ENCODE measurements at places on chromosomes 3 and 15. TPM values are rescaled to one million over a fixed set of nuclear protein-coding genes. Genes with fewer than 3 reads are reported as not detected.

- no peak for DNase-seq
Observed at GRCh38 chr15:91945385-91945784, 91.9 kb downstream of the SLCO3A1 start.

DNA sequence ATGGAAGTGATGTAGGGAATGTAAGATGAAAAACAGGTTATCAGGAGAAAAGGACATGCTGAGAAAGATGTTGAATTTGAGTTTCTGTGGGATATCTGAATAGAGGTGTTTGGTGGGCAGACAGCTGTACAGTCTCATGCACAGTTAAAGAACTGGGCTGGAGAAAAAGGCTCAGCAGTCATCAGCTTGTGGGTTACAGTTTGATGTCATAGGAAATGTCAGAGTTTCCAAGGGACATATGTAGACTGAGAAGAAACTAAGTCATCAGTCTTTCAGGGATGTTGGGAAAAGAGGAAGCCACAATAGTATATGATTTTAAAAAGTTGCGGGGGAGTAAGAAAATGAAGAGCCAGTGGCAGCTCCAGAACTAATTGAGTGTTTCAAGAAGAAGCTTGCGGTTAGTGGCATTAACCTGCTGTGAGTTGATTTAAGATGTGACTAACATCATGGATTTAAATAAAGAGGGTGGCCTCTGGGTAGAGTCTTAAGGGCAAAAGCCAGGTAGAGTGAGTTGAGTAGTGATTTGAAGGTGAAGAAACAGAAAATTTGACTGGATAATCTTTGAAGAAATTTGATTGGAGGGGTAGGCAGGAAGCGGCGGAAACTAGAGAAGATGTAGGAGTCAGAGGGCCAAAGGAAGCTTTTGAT, 24.6 kb downstream of the GORASP1 start:
- DNase-seq, result no peak

DNA sequence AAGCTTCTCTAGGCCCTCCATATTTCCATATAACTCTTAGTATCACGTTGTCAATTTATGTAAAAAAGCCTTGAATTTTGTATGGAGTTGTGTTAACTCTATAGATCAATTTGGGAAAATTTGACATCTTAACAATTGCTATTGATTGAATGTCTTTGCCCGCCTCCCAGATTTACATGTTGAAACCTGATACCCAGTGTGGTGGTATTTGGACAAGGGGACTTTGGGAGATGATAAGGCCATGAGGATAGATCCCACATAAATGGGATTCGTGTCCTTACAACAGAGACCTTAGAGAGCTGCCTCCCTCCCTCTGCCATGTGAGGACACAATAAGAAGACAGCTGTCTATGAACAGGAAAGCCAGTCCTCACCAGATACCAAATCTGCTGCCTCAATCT, 21.1 kb upstream of the TNK2 start:
- no peak for DNase-seq

DNA sequence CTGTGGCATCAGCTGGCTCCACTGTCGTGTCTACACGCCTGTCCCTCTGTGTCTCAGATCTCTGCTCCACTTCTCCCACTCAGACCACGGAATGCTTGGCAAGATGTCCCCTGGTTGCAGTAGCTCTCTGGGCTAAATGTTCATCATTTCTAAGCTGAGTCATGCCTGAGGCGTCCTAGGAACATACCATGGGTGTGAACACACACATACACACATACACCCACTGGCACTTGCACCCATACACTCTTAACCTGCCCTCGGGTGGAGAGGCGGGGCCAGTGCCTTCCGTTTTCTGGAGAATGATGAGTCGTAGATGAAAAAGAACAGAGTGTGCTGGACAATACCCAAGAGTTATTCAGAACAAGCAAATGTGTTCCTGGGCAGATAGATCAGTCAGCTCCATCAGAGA, 72.4 kb downstream of the SENP2 start:
- DNase-seq, result peak; percentile 44

DNA sequence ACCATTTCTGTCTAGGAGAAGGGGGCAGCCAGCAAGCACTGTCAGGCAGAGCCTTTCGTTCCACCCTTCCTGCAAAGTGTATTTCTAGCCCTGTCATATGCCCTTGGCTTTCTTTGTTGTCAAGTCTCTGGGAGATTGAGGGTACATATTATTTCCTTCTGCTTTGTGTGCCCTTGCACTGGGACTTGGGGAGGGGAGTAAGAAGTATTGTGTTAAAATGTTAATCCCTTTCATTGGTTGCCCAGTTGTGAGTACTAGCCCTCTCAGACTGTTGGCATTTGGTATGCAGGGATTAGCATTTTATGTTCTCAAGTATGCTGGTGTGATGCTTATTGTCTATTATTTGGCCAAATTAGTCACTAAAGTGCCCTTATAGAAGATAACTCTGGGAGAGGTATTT, 63.9 kb downstream of the RBM6 start:
- no peak for DNase-seq

DNA sequence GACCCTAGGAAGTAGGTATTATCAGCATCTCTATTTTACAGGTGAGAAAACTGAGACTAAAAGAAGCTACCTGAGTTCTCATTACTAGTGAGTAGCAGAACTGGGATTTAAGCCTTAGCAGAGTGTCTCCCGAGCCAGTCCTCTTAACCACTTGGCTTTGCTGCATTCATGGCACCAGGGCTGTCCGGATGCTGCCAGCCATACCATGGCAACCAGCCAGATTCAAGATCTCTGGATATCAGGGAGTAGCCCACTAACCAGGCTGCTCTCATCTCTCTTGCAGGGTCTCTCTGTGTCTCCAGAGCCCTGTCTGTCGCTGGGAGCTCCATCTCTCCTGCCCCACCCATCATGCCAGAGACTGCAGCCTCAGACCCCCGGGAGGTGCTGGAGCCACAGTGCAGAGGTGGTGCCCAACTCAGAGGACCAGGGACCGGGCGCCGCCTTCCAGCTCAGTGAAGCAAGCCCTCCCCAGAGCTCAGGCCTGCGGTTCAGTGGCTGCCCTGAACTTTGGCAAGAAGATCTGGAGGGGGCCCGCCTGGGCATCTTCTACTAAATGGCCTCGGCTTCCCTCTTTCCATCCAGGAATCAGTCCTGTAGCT, 1.7 kb downstream of the MESP2 start:
- no peak for DNase-seq

DNA sequence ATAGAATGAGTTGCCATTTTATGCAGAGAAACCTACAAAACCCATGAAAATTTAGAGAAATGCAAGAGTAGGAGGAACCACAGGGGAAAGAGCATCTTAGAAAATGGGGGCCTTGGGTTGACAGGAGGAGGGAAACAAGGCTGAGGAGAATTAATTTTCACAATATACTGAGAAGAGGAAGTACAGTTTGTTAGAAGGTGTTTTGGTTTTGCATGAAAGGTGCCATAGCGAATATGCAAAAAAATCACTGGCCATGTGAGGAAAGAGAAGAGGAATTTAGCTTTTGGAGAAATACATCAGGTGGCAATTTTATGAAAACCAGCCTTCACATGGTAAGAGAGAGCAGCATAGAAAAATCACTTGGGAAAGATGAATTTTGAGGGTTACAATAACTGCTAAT, 413.9 kb upstream of the C2CD4B start:
- DNase-seq, result no peak

- DNase-seq, result no peak
Observed at GRCh38 chr3:71629711-71630110, 46.2 kb upstream of the FOXP1 start.

DNA sequence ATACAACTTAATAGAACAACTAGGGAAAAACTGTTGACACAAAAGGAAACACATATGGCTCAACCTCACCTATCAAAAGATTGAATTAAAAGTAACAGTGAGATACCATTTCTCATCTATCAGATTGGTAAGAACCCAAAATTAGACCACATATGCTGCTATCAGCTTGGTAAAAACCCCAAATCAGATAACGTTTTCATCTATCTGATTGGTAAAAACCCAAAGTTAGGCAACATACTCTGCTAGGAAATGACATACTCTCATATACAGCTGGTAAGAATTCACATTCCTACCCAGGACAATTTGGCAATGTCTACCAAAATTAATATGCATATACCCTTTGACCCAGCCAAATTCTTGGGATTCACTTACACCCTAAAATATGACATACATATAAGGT, 26.3 kb downstream of the NRG4 start:
- DNase-seq, result no peak

DNA sequence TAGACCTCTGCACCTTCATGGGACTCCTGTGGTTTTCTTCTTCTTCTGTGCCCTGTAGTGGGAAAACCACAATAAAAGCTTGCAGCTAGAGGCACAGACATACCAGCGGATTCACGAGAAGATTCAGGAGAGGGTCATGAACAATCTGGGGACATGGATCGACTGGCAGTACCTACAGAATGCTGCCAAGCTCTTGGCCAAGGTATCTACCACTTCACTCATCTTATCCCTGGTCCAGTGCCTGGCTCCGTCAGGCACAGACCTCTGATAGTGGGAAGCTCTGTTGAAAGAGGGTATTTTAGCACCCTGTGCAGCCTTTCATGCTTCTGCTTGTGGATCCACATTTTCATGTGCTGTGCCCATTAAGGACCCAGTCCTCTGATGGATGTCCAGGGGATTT, 9.7 kb upstream of the P4HTM start:
- no peak for DNase-seq

- DNase-seq, result no peak
Observed at GRCh38 chr15:35777061-35777460, 231.1 kb upstream of the DPH6 start.

DNA sequence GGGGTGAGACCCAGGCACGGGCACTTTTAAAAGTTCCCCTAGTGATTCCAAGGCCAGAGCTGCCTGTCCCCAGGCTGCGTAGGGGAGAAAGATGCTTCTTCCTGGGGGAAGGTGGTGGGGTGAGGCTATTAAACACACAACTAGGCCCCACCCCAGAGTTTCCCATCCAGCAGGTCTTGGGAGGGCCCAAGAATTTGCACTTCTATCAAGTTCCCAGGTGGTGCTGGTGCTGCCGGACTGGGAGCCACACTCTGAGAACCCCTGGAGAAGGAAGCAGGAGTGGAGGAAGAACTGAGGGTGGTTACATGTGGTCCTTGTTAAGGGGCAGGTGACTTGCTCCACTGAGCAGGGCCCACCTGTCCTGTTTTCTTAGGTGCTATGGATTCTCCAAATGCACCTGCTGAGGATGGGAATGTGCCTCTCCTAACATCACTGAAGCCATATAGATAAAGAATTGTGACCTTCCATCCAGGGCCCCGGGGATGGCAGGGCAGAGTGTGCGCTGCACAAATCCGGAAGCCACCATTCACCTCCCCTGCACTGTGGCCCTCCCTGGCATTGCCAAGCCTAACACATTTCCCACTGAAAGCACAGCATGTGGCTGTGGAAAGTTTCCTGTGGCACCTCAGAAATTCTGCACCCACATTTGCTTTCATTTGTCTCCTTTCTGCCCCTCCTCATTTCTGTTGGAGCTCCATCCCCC, 111.5 kb upstream of the MEF2A start:
- DNase-seq, result no peak

GRCh38 chr15:49190586-49190985, 20.5 kb downstream of the GALK2 start:
- DNase-seq, result no peak

- no peak for DNase-seq
Observed at GRCh38 chr3:134839422-134839821, 44.4 kb downstream of the EPHB1 start.

DNA sequence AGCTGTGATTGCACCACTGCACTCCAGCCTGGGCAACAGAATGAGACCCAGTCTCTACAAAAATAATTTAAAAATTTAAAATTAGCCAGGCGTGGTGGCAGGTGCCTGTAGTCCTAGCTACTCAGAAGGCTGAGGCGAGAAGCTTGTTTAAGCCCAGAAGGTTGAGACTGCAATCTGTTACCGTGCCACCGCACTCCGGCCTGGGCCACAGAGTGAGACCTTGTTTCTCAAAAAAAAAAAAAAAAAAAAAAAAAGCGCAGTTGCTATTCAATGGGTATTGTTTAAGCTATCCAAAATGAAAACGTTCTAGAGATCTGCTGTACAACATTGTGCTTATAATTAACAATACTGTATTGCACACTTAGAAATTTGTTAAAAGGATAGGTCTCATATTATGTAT, 24.0 kb downstream of the ZNF148 start:
- no peak for DNase-seq

- no peak for DNase-seq
Observed at GRCh38 chr15:99954361-99955180, 221.3 kb upstream of the LYSMD4 start.

GRCh38 chr3:87350367-87351199, 74.2 kb upstream of the POU1F1 start:
- DNase-seq, result peak; percentile 25

DNA sequence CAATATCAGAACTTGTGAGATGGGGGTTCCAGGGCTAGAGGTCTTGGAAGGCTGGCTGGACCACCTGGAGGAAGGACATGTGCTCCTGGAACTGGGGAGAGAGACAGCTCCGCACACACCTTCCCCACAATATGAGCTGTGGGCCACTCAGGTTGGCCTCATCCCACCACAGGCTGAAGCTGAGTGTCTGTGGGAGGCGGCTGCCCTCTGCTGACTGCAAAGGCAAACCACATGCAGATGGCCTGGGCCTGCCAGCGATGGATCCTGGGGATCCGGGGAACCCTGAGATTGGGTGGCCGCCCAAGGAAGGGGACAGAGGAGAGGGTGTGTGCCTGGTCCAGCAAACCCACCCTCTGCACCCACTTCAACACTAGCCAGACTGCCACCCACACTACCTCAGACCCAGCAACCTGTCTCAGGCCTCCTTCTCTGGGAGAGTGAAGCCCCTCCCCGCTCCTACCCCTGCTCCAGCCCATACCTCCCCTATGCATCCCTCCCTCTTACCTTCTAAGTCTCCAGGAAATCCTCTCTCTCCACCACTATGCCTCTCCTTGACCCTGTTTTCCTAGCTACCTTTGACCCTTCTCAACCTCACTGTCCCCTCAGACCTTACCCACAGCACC, 44.8 kb downstream of the CYP11A1 start:
- DNase-seq, result no peak

GRCh38 chr3:181464033-181464694, 247.6 kb upstream of the SOX2 start:
- no peak for DNase-seq

DNA sequence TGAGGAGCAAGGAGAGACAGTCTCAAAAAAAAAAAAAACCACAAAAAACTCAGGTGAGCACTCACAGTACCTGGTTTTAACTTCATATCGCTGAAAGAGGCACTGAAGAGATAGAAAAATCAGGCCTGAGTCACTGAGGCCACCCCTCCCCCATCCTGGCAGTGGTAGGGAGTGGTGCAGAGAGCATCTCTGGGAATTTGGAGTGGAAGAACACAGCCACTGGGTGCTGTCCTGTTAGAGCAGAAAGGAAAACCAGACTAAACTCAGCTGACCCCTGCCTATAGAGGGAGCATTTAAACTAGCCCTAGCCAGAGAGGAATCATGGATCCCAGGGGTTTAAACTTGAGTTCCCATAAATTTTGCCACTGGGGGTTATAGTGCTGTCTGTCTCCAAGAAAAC, 22.2 kb upstream of the DNAJC13 start:
- DNase-seq, result no peak

GRCh38 chr3:142318331-142318730, 92.9 kb upstream of the GK5 start:
- no peak for DNase-seq

The TGM4 gene
- not detected for total RNA-seq

The UROC1 gene
- total RNA-seq, result not detected

The NANOGP8 gene
- total RNA-seq, result not detected

The RBPMS2 gene
- total RNA-seq, result 2.5 TPM

The ALG1L2 gene
- not detected for total RNA-seq

The CLK3 gene
- 102 TPM for total RNA-seq

The MFAP1 gene
- total RNA-seq, result 18.8 TPM

The MIX23 gene
- total RNA-seq, result 18.3 TPM

The GPR149 gene
- not detected for total RNA-seq

The ANXA2 gene
- total RNA-seq, result 3,047 TPM

The NPAP1 gene
- total RNA-seq, result not detected

The CPLX3 gene
- total RNA-seq, result not detected

The TMEM207 gene
- not detected for total RNA-seq

The FBXO40 gene
- not detected for total RNA-seq
